Cerebellar cortex (tissue), 1 donor: ENCODE measurements at places on chromosomes 13 and 19.

DNA sequence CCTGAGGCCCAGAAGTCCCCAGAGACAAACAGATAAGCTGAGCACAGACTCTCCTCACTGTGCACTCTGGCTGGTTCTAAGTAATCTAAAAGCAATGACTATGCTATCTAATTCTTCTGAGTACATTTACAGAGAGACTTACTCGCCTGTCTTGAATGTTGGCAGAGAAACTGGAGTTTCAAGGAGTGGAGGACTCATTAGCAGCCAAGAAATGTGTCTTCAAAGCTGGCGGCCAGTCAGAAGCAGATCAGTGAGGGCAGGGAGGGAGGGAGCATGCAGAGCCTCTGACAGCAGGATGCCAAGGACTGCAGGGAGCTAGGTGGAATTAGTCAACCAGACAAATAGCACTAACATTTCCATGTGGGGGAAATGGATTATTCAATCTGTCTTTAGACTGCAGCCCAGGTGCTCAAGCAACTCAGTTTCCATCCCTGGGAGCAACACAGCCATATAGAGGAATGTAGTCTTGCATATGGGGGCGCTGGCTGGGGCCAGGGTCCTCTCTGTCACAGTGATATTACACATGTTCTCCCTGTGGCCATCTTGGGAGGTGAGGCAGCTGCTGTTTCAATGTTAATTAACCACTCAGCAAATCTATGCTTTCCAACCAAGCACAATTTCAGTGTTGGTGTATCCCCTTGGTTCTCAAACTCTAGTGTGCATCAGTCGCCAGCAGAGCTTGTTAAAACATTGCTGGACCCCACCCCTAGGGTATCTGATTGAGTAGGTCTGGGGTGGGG is 97.9 kb downstream of the CCNA1 start:
- no peak for DNase-seq

DNA sequence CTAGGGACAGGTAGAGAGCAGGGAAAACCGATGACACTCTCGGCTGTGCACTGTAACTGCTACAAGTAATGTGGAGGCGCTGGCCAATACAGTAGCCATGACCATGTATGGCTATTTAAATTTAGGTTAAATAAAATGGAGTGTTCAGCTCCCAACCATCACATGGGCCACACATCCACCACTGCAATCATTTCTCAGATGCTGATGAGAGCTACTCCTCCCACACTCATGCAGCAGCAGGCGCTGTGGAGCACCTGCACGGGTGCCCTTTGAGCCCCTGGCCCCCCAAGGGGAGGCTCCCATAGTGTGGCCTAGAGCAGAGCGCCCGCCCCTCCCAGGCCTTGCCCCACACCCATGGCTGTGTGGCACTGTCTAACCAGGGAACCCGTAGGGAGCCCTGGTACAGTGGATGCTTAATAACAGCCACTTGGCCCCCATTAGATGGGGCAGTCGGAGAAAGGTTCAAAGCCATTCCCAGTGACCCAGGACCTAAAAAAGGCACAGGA is 6.0 kb downstream of the ACP4 start:
- DNase-seq, result no peak

DNA sequence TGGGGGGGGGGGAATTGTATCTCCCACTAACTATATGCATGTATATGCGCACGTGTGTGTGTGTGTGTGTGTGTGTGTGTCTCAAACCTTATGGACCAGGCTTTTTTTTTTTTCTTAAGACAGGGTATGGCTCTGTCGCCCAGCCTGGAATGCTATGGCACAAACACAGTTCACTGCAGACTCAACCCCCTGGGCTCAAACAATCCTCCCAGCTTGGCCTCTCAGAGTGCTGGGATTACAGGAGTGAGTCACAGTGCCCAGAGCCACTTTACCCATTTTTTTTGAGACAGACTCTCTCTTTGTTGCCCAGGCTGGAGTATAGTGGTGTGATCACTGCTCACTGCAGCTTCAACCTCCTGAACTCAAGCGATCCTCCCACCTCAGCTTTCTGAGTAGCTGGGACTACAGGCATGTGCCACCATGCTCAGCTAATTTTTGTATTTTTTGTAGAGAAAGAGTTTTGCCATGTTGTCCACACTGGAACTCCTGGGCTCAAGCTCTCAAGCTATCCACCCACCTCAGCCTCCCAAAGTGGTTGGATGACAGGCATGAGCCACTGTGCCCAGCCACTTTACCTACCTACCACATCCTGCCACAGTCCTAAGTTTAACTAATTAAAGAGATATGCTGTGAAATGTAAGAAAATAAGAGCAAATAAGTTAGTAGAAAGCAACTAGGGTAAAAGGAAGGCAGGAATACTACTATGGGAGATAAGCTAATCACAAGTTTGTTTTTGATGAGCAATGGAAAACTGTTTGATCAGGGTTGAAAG is 2.4 kb downstream of the ZMYM5 start:
- DNase-seq, result no peak

GRCh38 chr13:113489549-113490495 is 689 bp downstream of the DCUN1D2 start:
- no peak for DNase-seq

GRCh38 chr19:37593996-37594303 is 642 bp downstream of the ZNF571 start:
- no peak for DNase-seq

GRCh38 chr19:54248016-54248601 is 5.5 kb upstream of the LILRA6 start:
- no peak for DNase-seq

GRCh38 chr19:47550129-47550528 is 22.8 kb downstream of the ZNF541 start:
- DNase-seq, result no peak

DNA sequence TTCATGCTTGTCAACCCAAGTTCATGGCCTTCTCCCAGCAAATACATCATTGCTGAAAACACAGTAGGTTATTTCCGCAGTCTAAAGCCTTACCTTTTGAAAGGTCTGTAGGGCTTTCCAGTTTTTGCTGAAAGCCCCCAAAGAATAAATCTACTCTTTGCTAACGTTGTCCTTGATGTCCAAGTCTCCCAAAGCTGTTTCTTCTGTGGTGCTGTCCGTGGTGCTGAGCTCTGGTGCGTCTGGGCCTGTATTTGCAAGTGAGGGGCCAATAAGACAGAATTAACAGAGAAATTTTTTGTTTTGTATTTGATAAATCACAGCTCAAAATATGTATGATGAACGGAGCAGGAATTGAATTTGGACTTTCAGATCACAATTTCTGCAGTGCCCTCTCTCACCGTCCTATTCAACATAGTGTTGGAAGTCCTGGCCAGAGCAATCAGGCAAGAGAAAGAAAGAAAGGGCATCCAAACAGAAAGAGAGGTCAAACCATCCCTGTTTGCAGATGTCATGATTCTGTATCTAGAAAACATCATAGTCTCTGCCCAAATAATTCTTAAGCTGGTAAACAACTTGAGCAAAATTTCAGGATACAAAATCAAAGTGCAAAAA is 9.8 kb upstream of the LGALS16 start:
- no peak for DNase-seq

- DNase-seq, result no peak
Observed at GRCh38 chr19:29760752-29761502, 45.9 kb upstream of the C19orf12 start.

- no peak for DNase-seq
Observed at GRCh38 chr13:25224151-25224550, 52.1 kb upstream of the AMER2 start.

DNA sequence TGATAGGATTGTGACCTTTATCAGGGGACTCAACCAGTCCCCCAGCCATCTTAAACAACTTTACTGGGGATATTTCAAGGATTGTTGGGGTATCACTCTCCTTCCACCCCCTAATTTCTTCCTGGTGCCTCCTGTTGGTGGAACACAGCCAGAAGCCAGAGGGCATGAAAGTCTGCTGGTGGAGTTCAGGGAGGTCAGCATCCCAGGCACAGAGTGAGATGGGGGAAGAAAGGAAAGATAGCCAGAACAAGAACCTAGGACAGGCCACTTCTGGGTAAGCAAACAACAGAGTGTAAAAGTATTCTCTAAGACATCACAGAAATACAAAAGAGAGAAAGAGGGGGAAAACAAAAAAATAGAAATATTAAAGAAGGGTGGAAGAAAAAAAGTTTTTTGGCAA is 101.8 kb downstream of the SPRY2 start:
- DNase-seq, result no peak

GRCh38 chr13:44815623-44816022 is 173.6 kb downstream of the NUFIP1 start:
- no peak for DNase-seq

- DNase-seq, result no peak
Observed at GRCh38 chr19:48646722-48647216, 782 bp upstream of the CA11 start.

DNA sequence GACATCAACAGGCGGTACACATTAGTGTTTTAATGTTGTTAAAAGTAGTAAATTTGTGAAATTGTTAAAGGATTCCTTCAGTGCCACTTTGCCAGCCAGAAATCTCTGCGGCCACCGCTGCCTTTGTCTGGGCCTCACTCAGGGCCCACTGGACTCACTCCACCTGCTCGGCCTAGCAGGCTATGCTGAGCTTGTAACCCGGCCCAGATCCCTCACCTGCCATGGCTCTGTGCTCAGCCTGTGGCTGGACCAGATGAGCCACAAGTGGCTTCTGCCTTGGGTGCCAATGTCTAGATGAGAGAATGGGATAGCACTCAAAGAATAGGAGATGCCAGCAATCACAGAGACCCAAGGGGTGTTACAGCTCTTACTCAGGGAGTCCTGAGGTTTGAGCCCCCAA is 1228.0 kb downstream of the DIAPH3 start:
- DNase-seq, result no peak

GRCh38 chr13:105787632-105788031 is 747.8 kb downstream of the EFNB2 start:
- no peak for DNase-seq

GRCh38 chr13:27450921-27451471 is 632 bp upstream of the MTIF3 start:
- peak; percentile 65 for DNase-seq

GRCh38 chr13:26695891-26696311 is 64.7 kb downstream of the GPR12 start:
- peak; percentile 17 for DNase-seq

GRCh38 chr13:80727321-80727975 is 386.5 kb upstream of the SPRY2 start:
- DNase-seq, result no peak

DNA sequence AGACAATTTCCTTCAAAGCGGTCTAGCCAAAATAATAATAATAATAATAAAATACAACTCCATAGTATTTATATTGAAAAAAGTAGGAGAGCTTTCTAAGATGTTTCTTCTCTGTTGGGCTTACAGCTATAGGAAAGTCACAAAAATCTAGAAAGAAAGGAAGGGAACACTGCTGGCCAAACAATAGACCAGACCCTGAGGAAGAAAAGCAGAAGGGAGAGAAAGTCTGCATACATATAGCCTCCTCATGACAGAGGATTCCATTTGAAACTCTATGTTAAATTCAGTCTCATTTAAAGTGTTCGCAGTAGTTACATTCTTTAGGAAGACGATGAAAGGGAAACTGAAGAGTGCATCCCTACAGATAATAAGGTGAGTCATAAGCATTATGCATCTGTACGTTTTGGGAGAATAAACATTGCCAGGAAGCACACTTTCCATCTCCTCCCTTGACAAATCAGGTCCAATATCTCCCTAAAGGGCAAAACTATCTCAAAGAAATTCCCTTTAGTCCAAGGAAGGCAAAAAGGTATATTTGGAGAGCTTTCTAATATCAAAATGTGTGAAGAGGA is 86.5 kb downstream of the PCDH9 start:
- no peak for DNase-seq

DNA sequence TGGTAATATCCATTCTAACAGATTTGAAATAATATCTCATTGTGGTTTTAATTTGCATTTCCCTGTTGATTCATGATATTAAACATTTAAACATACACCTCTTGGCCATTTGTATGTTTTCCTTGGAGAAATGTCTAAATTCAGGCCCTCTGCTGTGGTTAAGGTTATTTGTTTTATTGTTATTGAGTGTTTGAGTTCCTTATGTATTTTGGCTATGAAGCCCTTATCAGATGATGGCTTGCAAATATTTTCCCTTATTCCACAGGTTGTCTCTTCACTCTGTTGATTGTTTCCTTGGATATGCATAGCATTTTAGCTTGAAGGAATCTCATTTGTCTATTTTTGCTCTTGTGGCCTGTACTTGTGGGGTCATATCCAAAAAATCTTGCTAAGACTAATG is 303.6 kb downstream of the GPC5 start:
- no peak for DNase-seq

DNA sequence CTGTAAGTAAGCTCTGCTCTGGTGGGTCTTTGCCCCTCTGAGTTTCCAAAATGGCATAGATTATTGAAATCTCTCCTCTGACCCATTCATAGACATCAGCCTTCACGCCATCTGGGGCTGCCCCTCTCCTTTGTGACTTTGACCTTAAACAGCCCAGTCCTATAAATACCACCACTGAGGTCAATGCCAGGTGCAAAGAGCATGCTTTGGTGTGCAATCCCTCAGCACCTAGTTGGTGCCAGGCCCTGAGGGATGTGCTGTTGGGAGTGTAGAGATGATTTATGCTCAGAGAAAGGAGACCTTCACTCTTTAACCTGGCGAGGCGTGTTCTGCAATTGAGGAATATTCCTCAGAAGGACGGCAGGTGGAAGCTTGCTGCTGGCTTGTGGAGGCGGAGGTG is 121.7 kb upstream of the TSHZ3 start:
- DNase-seq, result no peak

DNA sequence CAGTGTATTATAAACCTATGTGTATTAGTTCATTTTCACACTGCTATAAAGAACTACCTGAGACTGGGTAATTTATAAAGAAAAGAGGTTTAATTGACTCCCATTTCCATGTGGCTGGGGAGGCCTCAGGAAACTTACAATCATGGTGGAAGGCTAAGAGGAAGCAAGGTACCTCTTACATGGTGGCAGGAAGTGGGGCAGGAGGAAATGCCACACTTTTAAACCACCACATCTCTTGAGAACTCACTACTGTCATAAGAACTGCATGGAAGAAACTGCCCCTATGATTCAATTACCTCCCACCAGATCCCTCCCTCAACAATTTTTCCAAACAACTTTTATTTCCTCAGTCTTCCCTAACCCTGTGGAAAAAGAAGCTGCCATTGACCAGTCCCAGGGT is 14.5 kb upstream of the TPP2 start:
- DNase-seq, result no peak

DNA sequence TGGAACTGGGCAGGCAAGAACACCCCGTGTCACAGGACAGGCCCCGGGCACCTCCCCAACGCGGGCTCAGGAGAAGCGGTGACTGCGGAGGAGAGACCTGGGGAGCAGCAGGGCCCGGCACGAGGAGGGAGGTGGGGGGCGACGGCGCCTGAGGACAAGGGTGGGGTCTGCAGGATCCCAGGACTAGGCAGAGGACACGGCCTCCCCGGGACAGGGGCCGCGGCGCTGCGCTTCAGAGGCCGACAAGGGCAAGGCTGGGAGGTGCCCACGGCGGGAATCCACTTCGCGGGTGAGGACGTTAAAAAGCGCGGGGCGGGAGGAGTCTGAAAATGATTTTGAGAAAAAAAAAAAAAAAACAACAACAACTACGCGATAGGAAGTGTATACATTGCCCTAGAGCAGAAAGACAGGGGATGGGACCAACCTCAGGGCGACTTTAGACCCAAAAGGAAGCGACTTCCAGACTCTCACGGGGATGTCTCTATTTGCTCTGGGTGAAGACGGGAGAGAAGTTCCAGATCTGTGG is 44.9 kb downstream of the ZNF611 start:
- no peak for DNase-seq

GRCh38 chr13:40920826-40921225 is 98.3 kb downstream of the ELF1 start:
- peak; percentile 10 for DNase-seq
